ENCODE measurements at places on chromosomes 2 and 18.

- DNase-seq, result no peak
Observed at GRCh38 chr18:77554061-77554460, 304.4 kb downstream of the GALR1 start.

- no peak for DNase-seq
Observed at GRCh38 chr18:56188529-56189275, 449.7 kb downstream of the TXNL1 start.

DNA sequence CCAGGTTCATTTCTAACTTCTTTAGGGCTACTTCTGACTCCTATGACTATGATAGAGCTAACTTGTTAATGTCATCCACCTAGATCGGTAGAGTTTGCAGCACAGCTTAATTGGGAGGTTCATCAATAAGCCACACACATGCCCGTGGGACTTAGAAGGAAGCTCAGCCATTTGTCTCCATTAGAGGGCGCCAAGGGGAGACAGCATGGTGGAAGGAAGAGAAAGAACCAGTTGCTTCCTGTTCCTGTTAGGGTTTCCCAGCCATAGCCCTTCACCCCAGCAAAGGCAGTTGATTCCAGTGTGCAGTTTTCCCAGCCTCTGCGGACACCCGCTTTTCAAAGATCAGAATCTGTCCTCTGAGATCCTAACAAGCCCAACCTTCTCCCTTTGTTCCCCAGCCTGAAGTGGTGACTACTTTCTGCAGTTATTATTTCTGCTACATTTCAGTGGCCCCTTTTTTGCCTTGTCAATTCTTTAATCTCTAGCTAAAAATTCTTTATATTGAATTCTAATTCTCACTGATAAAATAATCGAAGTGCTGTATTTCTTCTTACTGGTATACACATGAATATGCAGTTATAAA, 30.3 kb downstream of the MAIP1 start:
- peak; percentile 72 for DNase-seq

DNA sequence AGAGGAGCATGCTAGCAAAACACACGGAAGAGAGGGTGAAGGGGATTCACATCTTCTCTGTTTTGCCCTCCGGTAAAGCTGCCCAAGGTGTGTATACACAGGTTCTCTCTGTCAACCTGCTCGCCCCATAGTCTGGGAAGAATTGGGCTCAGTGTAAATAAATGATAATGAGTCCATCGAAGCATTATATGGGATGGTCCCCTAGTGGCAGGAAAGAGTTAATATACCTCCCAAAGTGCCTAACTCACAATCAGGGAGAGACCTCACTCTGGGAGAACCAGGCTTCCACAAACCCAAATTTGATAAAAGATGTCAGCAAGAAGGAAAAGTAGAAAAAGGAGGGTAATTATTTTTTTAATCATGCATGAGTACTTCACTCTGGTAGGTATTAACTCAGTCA, 262.2 kb upstream of the ZNF521 start:
- no peak for DNase-seq

DNA sequence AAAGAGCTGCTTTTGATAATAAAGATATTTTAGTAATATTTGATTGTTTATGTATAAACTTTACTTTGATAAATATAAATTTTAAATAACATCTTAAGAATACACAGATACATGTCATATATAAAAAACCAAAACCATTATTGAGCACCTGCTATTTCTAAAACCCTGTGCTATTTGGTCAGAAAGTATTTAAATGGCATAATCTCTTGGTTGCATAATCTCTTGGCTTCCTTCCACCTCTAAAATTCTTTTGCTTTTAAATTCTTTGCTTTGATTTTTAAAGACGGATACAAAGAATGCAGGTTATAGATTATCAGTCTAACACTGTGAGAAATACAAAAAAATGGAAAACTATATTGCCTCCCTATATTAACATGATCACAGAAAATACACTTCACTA, 36.9 kb downstream of the ACMSD start:
- no peak for DNase-seq

DNA sequence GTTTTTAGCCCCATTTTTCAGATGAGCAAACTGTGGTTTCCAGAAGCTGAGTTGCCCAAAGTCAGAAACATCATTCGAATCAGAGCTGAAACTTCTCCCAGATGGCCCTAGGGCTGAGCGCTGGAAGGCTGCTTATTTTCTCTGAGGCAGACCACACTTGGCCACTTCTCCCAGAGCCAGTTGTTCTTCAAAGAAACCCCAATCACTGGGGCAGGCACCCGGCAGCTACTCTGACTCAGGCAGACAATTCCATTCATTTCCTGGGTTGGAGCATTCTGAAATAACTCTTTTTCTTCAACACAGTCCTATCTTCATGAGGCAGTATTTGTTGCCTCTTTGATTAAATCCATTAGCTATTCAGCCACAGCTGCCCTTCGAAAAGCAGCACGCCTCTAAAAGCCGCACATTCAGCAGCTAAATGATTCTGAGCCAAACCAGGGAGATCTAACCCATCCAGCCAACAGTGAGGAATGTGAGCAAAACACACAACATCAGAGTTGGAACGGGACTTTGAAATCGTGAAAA, 40.9 kb downstream of the LRATD1 start:
- no peak for DNase-seq

- DNase-seq, result no peak
Observed at GRCh38 chr2:12727065-12727464, 10.3 kb downstream of the TRIB2 start.

DNA sequence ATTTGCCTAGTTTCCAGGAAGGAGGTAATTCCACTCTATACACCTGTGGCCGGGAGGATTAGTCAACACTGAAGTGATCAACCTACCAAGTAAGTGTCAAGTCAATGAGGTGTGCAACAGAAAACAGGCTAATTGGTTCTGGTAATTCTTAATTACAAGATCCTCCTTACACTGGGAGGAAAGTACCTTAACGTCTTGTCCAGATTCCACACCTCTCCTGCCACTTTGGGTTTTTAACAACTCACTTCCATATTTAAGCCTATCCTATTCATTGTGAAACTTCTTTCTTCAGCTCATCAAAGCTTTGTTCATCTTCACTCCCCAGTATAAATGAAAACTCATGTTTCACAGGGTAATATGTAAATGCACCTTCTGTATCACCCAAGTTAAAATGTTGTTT, 22.0 kb upstream of the MAP4K4 start:
- no peak for DNase-seq

GRCh38 chr2:187547353-187547979, 6.8 kb downstream of the TFPI start:
- DNase-seq, result no peak

- no peak for DNase-seq
Observed at GRCh38 chr2:173051463-173052215, 24.0 kb upstream of the MAP3K20 start.

GRCh38 chr2:200509235-200509611, 645 bp downstream of the KCTD18 start:
- peak; percentile 36 for DNase-seq

DNA sequence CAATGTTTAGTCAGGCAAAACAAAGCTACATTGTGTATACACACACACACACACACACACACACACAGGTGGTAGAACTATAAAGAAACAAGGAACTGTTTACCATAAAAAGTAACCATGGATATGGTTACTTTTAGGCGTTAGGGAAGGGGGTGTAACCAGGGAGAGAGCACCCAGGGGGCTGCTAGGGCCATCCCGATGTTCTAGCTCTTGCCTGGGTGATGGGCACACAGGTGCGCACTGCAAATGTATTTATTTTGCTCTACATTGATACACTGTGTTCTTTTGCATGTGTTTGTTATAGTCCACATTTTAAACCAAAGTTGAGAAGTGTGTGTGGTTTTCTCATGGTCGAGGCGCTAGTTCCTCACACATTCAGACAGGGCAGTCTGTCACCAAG, 69.8 kb upstream of the MYCN start:
- no peak for DNase-seq

- DNase-seq, result no peak
Observed at GRCh38 chr2:159226059-159226461, 60.4 kb downstream of the WDSUB1 start.

GRCh38 chr2:95053543-95053942, 28.0 kb downstream of the MAL start:
- DNase-seq, result no peak

DNA sequence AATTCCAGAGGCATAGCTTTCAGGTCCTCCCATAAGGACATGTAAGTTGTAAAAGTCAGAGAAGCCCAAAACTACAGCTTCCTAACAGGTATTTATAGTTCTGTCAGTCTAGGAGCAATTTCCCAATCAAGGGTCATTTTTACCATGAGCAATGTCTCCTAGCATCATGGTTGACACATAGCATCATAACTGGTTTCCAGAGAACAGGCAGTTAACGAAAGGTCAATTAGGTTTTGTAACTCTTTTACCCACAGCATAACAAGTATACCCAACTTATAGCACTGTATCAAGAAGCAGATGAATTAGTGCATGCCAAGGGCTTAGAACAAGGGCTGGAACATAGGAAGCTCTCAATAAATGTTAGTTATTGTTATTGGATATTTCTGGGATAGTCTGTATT, 110.1 kb downstream of the MREG start:
- no peak for DNase-seq

DNA sequence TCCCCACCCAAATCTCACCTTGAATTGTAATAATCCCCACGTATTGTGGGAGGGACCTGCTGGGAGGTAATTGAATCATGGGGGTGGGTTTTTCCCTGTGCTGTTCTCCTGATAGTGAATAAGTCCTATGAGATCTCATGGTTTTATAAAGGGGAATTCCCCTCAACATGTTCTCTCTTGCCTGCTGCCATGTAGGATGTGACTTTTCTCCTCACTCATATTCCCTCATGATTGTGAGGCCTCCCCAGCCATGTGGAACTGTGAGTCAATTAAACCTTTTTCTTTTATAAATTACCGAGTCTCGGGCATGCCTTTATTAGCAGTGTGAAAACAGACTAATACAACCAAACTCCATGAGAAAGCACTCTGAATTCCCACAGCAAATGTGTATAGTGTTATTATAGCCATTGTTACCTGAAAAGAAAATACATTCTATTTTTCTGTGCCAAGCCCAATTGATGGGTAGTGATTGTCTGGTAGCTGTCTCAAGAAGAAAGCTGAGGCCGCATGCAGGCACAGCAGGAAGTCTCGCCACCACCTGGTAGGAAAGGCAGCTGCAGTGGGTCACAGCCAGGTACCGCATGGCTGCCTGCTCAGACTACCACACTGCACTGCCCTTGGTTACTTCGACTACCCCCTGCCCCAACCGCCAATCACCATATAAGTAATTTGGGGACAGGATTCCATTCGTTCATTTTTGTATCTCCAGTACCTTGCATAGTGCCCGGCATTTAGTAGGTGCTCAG, 10.3 kb upstream of the ZBTB7C start:
- no peak for DNase-seq

DNA sequence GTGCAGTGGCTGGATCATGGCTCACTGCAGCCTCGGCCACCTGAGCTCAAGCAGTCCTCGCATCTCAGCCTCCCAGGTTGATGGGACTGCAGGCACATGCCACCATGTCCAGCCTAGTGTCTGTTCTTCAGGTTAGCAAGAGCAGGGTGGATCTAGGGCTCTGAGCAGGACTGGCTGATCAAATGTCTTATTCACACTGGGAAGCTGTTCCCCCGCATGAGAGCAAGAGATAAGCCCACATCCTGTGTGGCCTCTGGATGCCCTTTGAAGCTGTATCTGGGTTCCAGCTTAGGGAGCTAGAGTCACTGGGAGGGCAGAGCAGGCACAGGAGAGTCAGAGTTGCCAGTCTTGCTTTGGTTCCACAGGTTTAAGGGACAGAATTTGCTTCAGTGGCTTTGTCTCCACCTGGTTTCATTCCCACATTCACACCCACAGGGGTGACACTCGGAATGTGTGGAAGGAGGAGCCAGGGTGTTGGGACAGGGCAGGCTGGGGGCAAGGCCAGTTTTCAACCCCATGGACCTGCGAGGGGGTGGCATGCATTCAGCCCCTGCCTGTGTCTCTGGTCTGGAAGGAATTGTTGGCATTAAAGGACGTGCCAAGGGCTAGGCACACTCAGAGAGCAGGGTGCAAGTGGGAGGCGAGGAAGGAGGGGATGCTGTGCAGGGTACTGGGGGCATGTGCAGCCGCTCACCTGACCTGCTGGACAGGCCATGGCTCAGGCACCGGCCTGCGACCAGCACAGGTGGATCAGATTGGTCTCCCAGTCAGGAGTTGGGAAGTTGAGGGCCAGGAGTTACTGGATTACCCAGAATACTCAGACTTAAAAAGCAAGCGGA, 24.5 kb downstream of the PTPN18 start:
- no peak for DNase-seq

DNA sequence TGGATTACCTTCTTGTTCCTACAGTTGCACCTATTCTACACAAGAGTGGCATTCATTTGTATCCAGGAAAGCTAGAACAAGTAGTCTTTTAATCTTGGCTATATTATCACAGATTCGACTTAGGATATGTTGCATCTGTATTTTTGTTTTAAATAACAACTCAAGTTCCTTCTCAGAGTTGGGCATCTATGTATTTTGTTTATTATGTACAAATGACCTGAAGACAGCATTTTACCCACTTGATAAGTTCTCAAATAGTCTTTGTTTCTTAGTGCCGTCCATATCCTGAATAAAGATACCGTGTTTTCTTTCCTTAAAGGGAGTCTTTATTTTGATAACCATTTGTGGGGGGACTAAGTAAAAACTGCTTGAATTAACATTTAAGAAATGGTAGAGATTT, 2.9 kb downstream of the ITPRID2 start:
- DNase-seq, result no peak

GRCh38 chr2:226140594-226140993, 659.0 kb downstream of the IRS1 start:
- no peak for DNase-seq

GRCh38 chr18:34510926-34511325, 199.2 kb upstream of the DTNA start:
- DNase-seq, result no peak

GRCh38 chr2:26010943-26011342, 22.9 kb upstream of the RAB10 start:
- DNase-seq, result no peak

- DNase-seq, result no peak
Observed at GRCh38 chr2:112150447-112150846, 12.3 kb downstream of the FBLN7 start.

- DNase-seq, result no peak
Observed at GRCh38 chr2:20419007-20419576, 27.8 kb upstream of the RHOB start.

DNA sequence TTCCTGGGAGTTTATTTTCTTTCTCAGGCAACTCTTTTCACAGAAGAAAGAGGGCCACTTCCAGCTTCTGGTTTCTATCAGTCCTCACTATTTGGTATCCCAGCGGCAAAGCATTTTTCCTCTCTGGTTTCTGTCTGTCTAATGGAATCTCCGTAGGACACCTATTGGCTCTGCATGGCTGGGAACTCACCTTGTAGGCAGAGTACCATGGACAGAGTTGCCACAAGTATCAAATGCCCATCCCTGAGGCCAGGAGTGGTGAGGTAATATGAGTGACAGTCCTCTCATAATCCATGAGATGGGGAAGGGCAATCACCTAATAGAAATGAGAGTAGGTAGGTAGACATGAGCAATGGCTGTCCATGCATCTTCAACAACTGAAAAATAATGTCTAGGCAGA, 369.5 kb upstream of the PIK3C3 start:
- no peak for DNase-seq

GRCh38 chr2:34785206-34785785, 1186.2 kb upstream of the FAM98A start:
- DNase-seq, result no peak

GRCh38 chr2:54438271-54438670, 17.9 kb upstream of the SPTBN1 start:
- DNase-seq, result no peak

All from D341Med (cell line).